ENCODE measurements at places on chromosomes 1 and 21.

DNA sequence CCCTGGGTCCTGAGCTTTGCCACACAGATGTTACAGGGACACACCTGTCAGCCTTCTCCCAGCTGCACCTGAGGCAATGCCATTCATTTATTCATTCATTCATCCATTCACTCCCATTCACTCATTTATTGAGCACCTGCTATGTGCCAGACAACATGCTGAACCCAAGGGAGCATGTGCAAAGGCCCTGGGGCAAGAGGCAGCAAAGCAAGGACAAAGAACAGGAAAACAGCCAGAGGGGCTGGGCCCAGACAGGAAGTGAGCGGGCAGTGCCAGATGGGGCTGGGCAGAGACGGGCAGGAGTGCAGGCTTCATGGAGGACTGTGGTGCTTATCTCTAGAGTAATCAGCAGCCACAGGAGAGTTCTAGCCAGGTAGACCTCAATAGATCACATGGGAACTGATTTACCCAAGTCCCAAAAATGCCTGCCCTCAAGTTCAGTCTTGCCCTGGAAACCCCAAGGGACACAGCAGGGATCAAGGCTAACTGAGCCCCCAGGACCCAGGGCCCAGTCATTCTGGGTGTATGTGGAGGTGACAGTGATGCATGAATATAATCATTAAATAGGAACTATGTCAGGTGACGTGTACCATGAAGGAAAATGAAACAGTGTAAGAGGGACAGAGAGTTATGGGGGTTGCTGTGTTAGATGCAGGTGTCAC is 530.3 kb downstream of the MATN1 start:
- no peak for DNase-seq

DNA sequence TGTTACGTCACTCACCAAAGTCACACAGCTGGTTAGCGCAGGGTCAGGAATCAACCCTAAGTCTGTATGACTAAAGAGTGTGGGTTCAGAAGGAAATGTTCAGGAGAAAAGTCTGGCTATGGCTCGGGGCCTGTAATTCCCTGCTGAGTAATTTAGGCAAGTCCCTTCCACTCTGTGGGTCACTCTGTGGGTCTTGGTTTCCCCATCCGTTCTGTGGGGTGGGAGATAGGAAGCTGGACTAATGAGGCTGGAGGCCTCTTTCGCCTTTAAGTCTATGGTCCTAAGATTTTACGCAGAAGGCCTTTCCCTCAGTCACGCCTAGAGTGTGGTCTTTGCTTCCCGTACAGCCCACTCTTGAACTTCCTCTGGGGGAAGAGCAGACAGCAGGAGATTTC is 14.3 kb upstream of the MED18 start:
- DNase-seq, result peak; percentile 23

GRCh38 chr1:91591175-91591974 is 90.7 kb downstream of the CDC7 start:
- DNase-seq, result no peak

GRCh38 chr1:87612956-87613355 is 284.3 kb downstream of the LMO4 start:
- DNase-seq, result no peak

DNA sequence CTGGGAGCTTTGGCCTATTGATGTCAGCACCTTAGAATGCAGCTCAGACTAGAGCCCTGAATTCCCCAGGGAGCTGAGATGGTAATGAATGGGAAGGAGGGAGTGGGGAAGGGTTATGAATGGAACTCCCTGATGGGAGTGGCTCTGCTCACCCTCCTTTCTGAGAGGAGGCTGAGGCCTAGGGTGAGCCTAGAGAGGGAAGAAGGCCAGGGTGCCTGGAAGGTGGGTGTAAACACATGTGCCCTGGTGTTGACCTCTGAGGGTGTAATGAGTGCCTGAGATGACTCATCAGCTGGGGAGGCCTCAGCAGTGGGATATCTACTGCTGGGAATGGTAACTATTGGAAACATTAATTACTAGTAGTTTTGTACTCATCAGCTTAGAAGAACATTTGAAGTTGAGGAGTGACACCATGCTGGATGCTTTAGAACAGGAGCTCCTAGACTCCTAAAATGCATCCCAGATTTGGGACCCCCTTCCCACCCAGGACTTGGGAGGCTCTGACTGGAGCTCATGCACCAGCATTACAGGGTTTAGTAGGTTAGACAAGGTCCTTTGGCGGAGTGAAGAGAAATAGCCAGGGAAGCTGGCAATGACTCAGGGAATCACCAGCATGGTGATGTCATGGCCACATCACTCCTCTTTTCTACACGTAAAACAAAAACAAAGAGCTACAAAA is 16.0 kb upstream of the PIGV start:
- DNase-seq, result peak; percentile 95

DNA sequence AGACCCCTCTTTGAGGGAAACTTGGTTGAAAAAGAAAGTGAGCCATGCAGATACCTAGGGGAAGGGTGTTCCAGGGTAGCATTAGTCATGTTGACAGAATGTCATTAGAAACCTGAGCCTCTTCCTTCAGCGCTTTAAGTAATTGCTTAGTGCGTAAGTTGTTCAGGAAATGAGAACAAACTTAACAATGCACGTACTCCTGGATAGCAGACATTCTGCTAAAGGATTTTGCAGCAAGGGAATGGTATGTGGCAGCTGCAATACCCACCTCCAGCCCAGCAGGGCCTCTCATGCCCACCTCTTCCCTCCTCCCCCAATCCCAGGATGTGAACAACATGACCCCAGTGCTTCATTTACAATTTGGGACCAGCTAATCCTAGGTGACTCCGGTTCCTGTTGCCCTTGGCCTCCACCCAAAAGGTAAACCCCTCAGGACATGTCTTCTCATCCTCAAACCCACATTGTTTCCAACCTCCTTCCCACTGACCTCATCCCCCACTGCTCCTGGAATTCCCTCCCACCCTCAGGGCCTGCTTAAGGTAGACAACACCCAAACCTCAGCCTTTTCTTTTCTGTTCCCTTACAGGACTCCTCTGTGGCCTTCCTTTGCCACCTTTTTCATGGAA is 98.0 kb upstream of the BCAR3 start:
- DNase-seq, result peak; percentile 96

DNA sequence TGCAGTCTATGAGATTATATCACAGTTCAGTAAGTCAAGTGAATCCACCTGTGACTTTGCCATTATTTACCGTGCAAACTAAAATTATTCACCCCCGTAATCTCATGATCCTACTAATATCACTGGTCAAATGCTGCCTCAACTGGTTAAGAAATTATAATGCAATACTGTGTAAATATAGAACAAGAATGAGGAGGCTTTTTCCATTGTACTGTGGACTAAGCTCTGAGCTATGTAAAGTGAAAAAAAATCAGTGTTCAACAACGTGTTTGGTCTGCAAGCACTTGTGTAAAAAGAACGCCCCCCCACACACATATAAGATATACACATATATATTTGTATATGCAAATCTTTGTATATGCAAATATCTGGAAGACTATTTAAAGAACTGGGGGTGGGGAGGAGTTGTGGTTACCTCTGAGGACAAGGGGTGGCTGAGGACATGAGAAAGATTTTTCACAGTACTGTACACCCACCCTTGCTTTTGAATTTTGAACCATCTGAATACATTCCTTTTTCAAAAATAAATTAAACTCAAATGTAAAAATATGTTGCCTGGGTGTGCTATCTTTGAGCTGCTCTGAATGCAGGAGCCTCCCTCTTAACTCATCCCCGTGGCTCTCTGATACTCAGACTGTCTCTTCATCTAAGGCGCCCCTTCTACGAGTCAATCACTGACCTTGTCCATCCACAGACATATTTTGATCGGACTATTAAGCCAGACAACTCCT is 57.0 kb downstream of the PTP4A2 start:
- no peak for DNase-seq

GRCh38 chr1:211830328-211831142 is at the start of gene LPGAT1:
TSS of gene LPGAT1 (minus strand) at chr1:211830763. CDS start at chr1:211829296, 1,467 bp downstream.
- peak; percentile 67 for DNase-seq

- no peak for DNase-seq
Measured at GRCh38 chr1:100448366-100448765, 89.6 kb upstream of the GPR88 start.

GRCh38 chr1:224739303-224739996 is 123.3 kb downstream of the CNIH3 start:
- no peak for DNase-seq

DNA sequence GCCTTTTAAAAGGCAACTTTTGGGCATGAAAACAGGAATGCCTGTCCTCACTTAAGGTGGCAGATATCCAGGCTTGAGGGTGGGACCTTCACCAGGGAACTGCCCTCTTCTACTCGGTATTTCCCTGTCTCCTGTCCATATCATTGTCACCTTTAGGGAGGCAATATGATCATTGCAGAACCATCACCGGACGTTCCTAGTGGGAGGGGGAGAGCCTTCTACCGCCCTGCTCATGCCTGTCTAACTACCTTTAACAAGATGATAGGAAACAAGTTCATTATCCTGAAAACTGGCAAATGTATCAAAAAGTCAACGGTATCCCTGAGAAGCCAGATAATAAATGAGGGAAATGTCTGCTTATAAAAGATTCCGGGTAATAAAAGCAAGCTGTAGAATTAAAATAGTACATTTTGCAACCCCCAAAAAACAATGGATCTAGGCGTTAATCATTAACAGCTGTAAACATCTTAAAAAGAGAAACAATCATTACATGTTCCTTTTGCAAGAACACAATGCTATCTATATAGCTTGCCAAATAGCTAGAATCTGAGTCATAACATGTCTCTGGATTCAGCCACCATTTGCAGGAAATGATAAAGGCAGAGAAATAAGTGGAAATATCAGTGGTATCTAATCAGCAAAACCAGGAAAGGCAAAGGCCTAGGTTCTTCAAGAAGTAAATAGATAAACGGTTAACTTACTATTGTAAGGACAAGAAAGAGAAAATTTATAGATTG is 852.9 kb upstream of the ADGRL4 start:
- DNase-seq, result peak; percentile 73

DNA sequence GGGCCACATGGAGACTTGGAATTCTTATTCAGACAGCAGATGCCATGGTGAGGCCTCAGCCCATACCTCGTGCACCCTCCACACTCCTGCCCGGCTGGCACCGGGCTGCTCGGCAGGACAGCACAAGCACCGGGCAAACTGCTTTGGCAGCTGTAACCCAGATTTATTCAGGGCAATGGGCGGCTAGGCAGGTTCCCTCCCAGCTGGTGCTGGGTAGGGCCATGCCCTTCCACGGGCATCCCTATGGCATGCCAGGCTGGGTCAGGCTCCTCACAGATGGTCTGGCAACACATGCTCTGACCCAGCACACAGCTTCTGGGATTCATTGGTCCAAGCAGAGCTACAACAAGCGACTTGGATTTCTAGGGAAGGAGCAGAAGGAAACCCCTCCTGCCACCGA is 53.4 kb downstream of the ATP1A1 start:
- DNase-seq, result no peak

GRCh38 chr1:113456967-113457366 is 66.7 kb downstream of the MAGI3 start:
- peak; percentile 98 for DNase-seq

- no peak for DNase-seq
Measured at GRCh38 chr1:14106126-14106525, 406.1 kb downstream of the PRDM2 start.

DNA sequence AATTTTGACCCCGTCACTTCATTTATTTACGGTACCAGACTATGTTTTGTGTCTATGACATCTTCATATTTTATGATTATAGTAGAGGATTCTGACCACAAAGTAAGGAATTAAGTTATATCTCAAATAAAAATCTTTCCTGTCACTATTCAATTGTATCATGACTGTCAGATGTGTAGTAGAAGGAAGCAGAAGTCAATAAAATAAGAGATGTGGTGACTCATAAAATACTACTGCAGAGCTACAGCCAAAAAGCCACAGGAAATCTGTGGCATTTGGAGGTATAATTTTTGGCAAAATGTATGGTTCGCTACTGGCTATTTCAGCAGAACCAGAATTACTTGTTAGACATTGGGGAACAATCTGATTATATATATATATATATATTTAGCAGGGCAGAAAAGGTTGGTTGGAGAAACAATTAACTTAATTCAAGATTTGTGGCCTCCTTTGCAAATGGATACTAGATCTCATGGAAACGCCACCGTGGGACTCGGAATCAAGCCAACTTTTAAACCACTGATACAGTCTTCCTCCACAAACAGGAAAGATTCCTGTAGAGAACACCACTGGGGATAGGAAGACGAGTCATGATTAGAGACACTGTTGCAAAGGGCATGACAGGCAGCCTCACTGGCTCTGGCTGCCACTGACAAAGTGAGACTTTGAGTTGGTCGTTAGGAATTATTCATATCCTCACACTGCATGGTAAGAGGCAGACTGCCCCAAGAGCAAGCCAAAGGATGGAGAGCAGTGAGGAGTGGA is 5.1 kb downstream of the FCRL2 start:
- no peak for DNase-seq

- no peak for DNase-seq
Measured at GRCh38 chr1:61226791-61227567, 144.6 kb downstream of the NFIA start.

GRCh38 chr1:189658381-189658780 is 819.3 kb downstream of the BRINP3 start:
- DNase-seq, result no peak

GRCh38 chr1:186978596-186979556 is 150.1 kb downstream of the PLA2G4A start:
- DNase-seq, result no peak

GRCh38 chr1:157878059-157878458 is 36.5 kb upstream of the CD5L start:
- DNase-seq, result peak; percentile 33

GRCh38 chr1:192749349-192749748 is 59.5 kb upstream of the RGS2 start:
- DNase-seq, result no peak

GRCh38 chr1:15509586-15509985 is 14.4 kb downstream of the CASP9 start:
- DNase-seq, result no peak

- DNase-seq, result no peak
Measured at GRCh38 chr1:54297596-54298283, 97.8 kb downstream of the MRPL37 start.
